Lower lobe of right lung (tissue), 2 donors: ENCODE measurements at places on chromosomes 2 and 18. TPM values are rescaled to one million over a fixed set of nuclear protein-coding genes. Genes with fewer than 3 reads are reported as not detected.

GRCh38 chr2:127314193-127314988 lies 20.4 kb upstream of the ERCC3 start:
- no peak for DNase-seq

DNA sequence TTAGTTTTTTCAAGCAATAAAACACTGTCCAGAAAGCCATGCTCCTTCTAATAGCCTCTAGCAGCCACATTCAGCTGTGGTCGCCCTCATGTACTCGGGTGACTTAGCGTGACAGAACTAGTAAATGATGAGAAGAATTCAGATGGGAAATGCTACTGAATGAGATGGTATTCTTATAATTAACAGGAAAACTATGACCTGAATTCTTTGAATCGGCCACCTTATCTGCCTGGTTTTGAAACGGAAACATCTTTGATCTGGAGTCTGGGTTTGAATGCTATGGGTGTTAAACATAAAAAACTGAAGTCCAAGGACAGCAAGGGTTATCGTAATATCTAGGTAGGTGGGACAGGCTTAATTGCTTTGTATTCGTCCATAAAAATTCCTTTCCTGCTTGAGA lies 138.8 kb upstream of the DNMT3A start:
- no peak for DNase-seq

DNA sequence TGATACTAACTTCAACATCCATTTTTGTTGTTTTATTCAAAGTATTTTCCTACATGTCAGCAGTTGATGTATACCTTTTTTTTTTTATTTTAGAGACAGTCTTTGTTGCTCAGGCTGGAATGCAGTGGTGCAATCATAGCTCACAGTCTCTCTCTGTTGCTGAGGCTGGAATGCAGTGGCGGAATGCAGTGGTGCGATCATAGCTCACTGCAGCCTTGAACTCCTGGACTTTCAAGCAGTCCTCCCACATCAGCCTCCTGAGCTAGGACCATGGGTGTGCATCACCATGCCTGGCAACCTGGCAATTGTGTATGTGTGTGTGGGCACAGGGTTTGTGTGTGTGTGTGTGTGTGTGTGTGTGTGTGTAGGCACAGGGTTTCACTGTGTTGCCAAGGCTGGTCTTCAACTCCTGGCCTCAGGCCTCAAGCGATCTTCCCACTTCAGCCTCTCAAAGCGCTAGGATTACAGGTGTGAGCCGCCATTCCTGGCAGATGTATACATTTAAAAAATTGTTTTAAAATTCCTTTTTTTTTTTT lies 24.8 kb downstream of the SANBR start:
- DNase-seq = no peak

DNA sequence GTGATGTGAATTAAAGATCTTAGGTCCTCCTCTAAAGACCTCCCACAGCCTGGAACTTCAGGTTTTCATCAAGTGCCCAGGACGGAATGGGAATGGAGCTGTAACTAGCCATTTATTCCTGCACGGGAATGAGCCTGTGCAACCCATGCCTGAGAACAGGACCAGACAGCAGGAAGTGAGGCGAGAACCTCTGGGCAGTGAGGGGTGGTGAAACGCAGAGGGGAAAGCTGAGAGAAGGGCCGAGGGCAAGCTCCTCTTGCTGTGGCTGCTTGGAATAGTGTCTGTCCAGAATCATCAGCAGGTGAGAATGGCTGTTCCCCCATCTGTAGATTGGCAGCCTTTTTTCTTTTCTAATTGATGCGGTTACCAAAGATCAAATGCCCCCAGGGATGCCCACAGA lies 4.8 kb upstream of the RALB start:
- DNase-seq = no peak

GRCh38 chr2:27182346-27182745 lies 29.5 kb upstream of the ATRAID start:
- DNase-seq = no peak

GRCh38 chr2:182858671-182859070 lies 7.8 kb downstream of the FRZB start:
- DNase-seq = no peak

Gene SLC9A4
- total RNA-seq = not detected

GRCh38 chr2:9401646-9402371 lies 21.5 kb downstream of the ITGB1BP1 start:
- DNase-seq = no peak

DNA sequence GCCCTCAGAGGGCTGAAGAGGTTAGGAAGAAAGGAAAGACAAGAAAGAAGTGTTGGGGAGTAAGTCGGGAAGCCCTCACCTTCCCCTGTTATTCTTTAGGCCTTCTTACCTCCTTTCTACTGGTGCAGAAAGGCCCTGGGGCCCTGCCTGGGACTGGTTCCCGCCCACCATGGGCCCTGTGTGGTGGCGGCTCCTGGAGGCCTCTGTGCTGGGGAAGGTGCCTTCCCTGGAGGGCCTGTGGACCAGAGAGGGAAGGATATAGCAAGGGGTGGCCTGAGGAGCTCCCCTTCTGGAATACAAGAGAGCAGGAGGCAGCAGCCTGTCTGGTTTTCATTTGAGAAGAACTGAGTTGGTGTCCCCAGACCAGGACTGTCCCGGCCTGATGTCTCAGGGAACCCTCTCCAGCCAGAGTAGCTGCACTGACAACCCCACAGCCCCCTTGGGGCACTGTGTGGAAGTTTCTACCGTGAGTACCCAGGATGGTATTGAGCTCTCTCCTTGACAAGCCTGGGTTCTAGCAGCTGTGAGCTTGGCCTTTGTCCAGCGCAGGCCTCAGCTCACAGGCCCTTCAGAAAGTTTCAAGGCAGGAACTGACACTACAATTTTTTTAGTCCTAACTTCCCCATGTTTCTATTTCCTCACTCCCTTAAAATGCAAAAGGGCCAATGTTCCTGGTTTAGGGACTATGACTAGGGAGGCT lies 47.1 kb downstream of the EFR3B start:
- no peak for DNase-seq

DNA sequence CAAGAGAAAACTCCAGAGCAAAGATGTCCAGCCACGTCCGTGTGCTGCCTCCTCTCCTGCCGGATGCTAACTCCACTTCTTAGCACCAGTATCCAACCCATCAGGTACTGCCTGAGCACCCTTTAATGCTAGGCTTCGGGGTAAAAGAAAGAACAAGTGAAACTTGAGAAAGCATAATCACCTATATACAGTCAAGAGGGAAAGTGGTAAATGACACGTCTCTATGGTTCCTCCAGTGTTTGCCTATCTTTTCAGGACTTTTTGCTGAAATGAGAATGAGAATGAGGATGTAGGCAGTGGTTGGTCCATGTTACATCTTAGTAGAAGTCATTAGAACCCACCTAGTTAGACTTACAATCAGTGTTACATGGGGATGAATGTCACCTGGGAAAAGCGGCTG lies 47.9 kb downstream of the EPHA4 start:
- DNase-seq = no peak

GRCh38 chr2:192407692-192408091 lies 213.0 kb upstream of the TMEFF2 start:
- DNase-seq = no peak
